Central memory CD8-positive, alpha-beta T cell (primary cell): ENCODE measurements at places on chromosomes 4 and X.

DNA sequence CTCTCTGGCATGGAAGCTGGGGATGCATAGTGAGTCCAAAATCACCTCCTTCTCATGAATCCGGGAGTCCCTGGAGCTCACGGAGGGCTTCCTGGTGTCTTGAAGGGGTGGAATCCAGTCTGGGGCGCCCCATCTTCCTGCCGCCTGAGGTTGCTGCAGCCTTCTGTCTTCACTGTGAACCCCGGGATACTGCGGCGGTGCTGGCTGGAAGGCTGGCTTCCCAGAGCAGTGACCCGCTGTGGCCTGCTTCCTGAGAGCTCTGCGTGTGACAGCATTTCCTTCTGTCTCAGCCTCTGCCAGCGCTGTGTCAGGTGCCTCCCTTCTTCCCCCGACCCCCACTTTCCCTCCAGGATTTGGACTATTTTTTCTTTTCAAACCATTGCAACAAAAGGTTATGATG, 98.8 kb upstream of the STOX2 start:
- no peak for DNase-seq
- H3K36me3 ChIP-seq: peaks cover 1% of the 10 kb centered on the region
- H3K4me1 ChIP-seq: no peaks in the 10 kb centered on the region
- peaks cover 48% of the 10 kb centered on the region for H3K27me3 ChIP-seq
- no peak overlapping the region for H3K4me3 ChIP-seq

DNA sequence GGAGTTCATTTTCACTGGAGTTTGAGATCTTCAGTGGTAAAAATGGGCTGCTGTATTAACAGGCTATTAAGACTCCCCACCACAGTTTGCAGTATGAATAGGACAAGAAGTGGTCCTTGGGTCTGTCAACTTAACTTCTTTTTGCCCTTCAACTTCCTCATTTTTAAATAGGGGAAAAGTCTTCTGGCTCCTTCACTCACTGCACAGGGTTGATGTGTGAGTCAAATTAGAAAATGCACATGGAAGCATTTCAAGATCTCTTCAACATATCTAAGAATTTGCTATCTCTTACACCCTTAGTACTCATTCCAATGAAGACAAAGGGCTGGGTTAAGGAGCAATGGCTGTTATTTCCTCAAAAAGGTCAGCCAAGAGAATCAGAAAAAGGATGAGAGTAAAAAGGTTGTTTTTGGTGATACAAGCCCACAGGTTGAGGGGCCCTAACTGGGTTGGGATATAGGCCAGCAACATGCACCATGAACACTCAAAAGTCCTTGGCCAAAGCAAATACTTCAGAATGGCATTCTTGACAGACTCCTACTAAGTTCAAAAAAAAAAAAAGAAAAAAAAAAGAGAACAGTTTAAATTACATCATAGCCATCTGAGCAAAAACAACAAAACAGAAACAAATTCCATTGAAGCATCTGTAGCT, 13.4 kb downstream of the PDE5A start:
- peaks cover 23% of the 10 kb centered on the region for H3K27me3 ChIP-seq
- no peaks in the 10 kb centered on the region for H3K4me1 ChIP-seq
- H3K4me3 ChIP-seq: no peak overlapping the region
- H3K36me3 ChIP-seq: no peaks in the 10 kb centered on the region

GRCh38 chr4:88831031-88831430, 133.4 kb upstream of the NAP1L5 start:
- H3K4me3 ChIP-seq: no peak overlapping the region
- H3K27me3 ChIP-seq: no peaks in the 10 kb centered on the region
- H3K36me3 ChIP-seq: peaks cover 2% of the 10 kb centered on the region
- no peaks in the 10 kb centered on the region for H3K4me1 ChIP-seq
- DNase-seq: no peak
- no peak overlapping the region for H3K27ac ChIP-seq

DNA sequence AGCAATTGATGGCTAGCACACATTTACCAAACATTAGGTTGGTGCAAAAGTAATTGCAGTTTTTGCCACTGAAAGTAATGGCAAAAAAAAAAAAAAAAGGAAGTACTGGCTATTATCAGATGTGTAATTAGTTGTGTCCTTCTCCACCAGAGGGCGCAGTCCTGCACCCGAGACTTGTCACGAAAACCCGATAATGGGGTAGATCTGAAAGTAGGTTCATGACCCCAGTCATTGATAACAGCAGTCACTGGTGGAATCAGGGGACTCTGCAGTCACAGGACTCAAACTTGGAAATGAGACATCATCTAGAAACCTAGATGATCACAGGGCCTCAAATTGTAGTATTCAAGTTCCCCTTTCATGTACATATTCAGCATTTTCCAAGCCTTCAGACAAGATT, 13.1 kb upstream of the ACOT9 start:
- H3K4me1 ChIP-seq: no peaks in the 10 kb centered on the region
- H3K4me3 ChIP-seq: no peak overlapping the region
- DNase-seq: peak; percentile 35
- no peak overlapping the region for H3K27ac ChIP-seq

DNA sequence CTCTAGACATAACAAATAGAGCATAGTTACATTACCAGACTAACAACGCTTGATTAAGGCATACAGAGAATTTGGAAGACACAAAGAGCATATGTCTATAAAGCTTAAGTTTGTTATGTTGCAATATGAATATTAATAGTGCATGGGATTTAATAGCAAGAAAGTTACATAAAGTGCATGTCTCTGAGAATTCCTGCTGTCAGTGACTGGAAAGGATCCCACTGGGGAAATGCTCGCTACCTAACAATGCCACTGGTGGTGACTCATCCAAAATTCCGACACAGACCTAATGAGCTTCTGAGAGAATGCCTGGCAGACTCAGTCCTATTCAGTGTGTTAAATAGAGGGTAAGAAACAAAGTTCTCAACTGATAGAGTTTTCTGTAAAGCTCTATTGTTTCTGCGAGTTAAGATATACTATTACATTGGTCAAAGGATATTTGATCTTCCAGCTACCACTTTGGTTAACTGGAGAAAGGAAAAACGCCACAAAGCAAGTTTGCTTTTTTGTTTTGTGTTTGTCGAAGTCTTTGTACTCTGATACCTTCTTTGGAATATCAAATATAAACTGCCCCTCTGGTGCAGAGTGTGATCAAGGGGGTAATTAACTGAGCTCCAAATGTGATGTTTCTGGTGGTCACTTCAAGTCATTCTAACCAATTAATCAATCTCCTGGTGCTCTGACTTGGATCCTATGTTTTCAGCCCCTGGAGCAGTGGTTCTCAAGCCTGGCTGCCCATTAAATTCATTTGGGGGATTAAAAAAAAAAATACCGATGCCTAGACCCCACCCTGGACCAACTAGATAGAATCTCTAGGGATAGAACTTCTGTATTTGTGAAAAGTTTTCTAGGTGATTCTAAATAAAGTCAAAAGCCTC, 107.9 kb downstream of the PALLD start:
- no peak overlapping the region for H3K4me3 ChIP-seq
- no peaks in the 10 kb centered on the region for H3K4me1 ChIP-seq
- H3K27me3 ChIP-seq: peaks cover 47% of the 10 kb centered on the region
- H3K27ac ChIP-seq: no peak overlapping the region
- no peak for DNase-seq

DNA sequence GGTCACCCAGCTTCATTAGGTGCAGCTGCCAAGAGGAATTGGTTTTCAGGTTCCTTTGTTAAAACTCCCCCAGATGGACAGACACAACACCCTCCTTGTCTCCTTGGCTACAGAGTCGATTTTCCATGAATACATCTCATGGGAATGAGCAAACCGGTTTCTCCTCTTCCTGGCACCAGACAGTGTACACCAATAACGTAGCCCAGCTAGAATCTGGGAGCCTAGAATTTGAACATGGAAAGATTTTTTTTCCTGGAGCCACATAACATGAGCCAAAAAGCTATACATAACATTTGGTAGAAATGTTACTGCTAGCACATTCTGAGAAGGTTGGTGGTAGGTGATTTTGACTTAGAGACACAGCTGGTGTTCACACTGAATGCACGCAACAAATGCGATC, 62.9 kb upstream of the SLC34A2 start:
- no peak overlapping the region for H3K27ac ChIP-seq
- H3K4me1 ChIP-seq: no peaks in the 10 kb centered on the region
- H3K36me3 ChIP-seq: no peaks in the 10 kb centered on the region
